Small intestine (tissue), 16 donors: ENCODE measurements at places on chromosomes 2 and 18.

- DNase-seq = no peak
These were observed 2.7 kb downstream of the SKOR2 start for GRCh38 chr18:47248604-47249313.

GRCh38 chr2:205772983-205773382 is 90.7 kb downstream of the NRP2 start:
- no peak for DNase-seq

DNA sequence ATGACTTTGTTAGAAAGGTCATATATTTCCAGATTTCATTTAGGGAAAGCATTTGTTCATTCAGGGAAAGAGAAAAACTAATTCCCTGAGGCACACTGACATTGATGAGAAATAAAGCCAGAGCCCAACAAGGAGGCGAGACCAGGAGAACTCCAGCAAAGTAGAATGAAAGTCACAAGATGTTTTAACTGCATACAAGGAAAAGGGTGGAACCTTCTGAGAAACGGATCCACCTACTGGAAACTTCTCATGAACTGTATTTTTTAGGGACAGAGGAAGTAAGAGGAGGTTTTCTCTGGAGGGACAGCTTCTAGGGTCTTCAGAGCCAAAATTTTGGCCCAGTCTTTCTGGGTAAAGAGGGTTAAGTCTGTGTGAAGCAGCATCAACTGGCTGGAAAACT is 548.2 kb upstream of the PIK3C3 start:
- no peak for DNase-seq

DNA sequence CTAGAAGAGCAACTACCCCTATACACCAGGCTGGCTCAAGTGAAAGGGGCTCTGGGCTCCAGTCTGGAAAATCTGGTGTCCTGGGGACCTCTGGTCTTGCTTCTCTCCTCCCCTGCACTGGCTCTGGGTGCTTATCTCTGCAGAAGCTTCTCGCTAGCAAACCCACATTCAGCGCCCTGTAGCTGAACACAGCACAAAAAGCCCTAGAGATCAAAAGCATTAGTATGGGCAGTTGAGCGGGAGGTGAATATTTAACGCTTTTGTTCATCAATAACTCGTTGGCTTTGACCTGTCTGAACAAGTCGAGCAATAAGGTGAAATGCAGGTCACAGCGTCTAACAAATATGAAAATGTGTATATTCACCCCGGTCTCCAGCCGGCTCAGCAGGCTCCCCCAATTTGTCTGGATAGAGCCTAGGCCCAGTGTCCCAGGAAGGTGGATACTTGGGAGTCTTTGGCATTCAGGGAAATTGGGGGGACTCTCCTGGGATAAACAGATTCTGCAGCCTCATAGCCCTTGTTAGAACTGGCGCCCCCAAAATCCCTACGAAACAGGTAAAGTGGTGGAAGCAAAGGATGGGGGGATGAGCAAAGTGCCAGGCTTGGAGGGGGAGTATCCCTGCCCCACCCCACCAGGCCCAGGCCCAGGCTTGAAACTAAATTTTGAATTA is 2.5 kb upstream of the HOXD4 start:
- no peak for DNase-seq

DNA sequence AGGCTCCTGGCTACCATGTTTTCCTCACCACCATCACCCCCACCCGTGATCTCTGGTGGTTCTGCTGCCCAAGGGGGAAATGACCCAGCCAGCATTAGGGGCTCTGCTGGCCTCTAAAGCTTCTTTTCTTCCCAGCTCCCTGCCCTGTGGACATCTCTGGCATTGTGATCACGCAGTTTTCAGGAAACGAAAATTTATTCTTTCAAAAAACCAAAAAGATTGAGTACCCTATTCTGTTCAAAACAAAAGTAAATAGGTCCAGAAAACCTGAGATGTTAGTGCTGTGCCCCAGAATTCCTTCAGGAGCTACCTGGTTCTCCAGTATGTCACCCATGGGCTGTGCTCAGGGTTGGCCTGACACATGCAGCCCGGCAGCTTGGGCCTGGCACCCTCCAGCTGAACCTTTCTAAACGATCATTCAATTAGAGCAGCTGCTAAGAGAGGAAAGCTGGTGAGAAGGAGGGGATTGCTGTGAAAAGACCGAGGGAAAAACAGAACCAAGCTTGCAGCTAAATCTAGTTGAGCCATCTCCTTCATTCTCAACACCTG is 157.5 kb downstream of the MGAT5 start:
- DNase-seq = no peak

DNA sequence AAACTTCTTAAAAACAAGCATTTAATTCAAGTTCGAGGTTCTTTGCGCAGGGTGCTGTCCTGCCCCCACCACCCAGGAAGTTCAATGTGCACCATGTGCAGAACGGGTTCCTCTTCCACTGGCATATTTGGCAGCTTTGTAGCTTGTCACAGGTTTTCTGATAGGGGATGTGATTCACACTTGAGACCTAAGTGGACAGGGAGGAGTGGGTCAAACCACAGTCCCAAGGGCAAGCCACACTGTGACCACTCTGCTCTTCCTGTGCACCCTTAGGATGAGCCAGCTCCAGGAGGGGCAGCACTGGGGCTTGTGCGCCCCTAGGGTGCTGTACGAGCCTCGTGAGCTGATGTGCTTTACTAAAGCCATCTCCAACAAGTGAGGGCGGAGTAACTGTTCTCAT is 82.5 kb downstream of the TGFA start:
- no peak for DNase-seq

DNA sequence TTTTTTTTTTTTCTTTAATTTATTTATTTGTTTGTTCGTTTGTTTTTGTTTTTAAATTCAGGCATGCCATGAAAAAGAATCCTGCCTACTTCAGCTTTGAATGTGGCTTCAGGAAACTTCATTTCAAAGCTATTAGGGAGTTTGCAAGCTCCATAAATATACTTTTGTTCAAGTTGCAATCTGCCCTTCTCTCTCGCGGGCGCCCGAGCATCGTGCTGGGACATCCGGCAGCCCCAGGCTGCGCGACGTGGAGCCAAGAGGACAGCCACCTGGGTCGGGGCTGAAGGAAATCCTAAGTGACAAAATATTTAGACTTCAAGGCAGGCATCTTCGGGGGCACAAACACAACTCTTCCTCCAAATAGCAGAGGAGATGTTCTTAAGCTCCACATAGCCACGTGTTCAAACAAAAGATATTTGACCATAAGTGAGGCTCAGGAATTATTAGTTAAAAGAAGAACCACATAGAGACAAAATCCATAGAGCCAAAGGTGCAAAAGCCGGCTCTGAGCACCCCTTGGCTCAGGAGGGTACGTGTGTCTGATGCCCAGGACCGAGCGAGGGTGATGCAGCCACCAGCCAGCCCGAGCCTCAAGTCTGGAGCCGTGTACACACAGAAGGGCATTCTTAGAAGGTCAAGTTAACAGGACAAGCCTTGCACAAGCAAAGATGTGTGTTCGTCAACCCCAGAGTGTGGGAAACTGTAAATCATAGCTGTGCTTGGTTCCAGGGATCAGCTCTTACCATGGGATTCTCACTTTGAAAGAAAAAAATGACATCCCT is 256.5 kb upstream of the SALL3 start:
- DNase-seq = no peak

DNA sequence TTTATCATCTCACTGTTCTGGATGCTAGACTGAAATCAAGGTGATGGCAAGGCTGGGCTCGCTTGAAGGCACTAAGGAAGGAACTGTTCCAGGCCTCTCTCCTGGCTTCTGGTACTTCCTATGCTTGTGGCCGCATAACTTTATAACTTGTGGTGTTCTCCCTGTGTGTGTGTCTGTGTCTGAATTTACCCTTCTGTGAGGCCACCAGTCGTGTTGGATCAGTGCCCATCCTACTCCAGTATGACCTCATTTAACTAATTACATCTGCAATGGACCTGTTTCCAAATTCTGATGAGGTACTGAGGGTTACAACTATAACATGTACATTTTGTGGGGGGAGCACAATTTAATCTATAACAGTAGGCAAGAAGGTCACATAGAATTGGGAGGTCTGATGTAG is 41.6 kb downstream of the LYPD6B start:
- no peak for DNase-seq

- peak; percentile 4 for DNase-seq
These were observed 158.2 kb upstream of the MYCN start for GRCh38 chr2:15782009-15782751.

DNA sequence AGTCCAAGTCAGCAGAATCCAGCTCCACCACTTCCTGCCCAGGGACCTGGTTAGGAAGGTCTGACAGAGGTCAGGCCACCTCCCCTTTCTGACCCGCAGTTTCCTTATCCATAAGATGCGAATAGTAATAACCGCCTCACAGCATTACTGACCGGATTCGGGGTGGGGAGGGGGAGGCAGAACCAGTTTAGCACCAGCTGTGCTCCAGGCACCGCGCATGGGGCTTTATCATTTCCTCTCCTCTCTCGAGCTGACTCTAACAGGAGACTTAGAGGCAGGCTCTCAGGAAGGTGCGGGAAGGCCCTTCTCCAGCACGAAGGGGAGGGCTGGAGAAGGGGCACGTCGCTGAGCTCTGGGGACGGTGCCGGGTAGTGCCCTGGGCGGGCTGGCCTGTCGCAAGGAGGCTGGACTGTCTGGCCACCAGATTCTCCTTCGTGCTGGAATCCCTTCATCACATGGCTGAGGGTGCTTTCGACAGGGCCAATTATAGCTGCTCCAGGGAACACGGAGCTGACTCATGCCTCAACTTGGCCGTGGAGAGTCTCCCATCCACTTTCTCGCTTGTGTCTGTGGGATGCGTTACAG is 5.7 kb downstream of the EHD3 start:
- DNase-seq = no peak

- no peak for DNase-seq
These were observed 127.8 kb downstream of the NXPH2 start for GRCh38 chr2:138652378-138652777.

- no peak for DNase-seq
These were observed 765 bp upstream of the DIPK1C start for GRCh38 chr18:74457725-74458421.

GRCh38 chr18:21100146-21100545 is 11.5 kb downstream of the ROCK1 start:
- DNase-seq = no peak

- no peak for DNase-seq
These were observed 330.8 kb downstream of the CYP26B1 start for GRCh38 chr2:71816815-71817214.

GRCh38 chr18:69596345-69596744 is 195.7 kb downstream of the DOK6 start:
- no peak for DNase-seq

DNA sequence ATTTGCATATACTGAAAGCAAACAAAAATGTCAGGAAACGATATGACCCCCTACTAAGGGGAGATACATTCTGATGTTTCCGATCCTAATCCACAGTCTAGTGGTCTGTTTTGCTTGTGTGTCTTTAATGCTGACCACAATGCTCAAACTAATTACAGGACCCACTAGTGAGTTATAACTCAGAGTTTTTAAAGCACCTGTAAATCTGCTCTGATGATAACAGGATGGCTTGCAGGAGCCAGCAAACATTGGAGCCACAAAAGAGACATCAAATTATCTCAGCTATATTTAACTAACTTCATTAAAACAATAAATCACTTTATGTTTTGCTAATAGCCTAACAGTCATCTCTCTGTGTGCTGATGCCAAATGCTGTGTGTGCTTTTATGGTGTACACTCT is 300.3 kb downstream of the NBAS start:
- no peak for DNase-seq

GRCh38 chr2:204665207-204665606 is 119.9 kb downstream of the PARD3B start:
- DNase-seq = no peak

DNA sequence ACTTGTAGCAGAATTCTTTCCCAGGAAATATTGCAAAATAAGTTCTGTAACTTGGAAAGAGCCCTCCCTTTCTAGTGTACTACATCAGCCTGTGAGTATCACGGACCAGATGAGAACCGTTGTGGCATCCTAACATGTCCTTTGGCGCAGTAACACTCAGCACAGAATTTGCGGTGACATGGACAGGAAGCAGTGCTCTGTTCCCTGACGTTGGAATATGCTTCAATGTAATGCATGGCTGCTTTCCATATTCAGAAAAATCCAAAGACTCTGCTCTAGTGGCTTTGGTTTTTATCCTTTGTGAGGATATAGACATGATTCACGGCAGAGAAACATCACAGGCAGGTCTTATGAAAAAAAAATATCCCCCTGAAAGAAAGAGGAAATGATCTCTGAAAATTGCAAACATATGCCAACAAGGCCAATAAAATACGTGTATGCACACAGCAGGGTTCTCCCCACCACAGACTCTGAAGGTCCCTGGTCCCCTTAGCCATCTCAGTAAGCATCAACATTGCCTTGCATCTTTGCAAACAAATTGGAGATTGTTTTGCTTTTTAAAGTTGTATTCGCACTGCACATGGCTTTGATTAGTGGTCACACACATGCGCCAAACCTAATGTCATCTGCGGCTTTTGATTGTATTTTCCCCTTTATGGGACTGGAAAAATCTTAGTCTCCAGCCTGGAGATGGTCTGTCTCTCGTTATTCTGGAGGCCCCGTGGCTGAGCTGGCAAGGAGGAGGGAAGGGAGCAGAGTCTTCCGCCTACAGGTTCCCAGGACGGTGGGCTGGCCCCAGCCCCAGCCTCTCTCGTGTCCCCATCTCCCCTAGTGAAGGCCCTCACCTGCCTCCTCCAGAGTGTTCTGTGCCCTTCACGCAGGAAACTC is 122.9 kb downstream of the COPS8 start:
- no peak for DNase-seq

GRCh38 chr2:80365762-80366161 is 61.2 kb upstream of the LRRTM1 start:
- no peak for DNase-seq

DNA sequence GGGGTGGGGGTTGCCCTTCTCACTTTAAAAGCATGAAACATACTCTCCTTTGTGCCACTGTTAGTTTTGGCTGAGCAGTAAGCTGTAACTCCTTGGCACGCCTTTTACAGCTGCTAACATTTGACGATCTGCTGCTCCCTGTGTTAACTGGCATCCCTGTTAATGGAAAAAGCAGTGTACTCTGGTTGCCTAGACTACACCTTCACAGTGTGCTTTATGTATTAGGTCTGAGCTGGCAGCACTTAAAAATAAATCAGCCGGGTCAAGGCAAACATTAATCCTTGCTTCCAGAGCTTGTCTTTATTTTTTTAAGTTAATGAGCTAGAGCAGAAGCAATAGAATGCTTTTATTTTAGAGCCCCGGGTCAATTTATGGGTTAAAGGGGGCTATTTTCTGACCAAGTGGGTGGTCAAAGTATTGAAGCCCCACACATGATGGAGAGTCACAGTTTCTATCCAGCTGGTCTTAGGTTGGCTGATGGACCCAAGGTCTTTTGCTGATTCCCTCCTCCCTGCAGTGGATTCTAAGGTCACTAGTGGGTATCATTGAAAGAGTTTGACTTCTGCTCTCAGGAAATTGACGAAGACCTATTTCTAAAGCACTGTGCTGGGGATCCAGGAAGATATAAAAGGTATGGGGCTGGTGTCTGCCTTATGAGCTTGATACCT is 54.5 kb downstream of the CFAP221 start:
- DNase-seq = no peak

DNA sequence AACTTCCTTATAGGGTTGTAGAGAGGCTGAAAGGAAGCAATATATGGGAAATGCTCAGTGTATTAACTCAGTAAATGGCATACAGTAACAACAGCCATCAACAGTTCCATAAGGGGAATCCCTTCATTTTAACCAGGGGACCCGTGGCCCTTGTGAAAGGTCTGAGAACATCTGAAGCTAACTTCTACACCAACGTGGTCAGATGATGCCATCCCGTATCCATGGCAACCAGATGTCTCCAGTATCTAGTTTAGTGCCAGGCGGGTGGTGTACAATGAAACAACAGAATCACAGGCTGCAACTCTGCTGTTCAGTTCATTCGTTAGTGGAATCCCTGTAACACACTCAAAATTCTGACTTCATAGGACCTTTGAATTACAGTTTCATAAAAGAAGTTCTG is 162.3 kb downstream of the TGIF1 start:
- DNase-seq = no peak
